Spleen (tissue), 13 donors: ENCODE measurements at places on chromosomes 13 and 19. TPM values are rescaled to one million over a fixed set of nuclear protein-coding genes. Genes with fewer than 3 reads are reported as not detected.

The CGB8 gene
- total RNA-seq = not detected

The GPATCH1 gene
- 7.6 TPM for total RNA-seq

The NAPSA gene
- 1.5 TPM for total RNA-seq

The NHLRC3 gene
- total RNA-seq = 22.6 TPM

- no peaks in the 10 kb centered on the region for H3K4me1 ChIP-seq
- no peak overlapping the region for H3K27ac ChIP-seq
- no peaks in the 10 kb centered on the region for H3K36me3 ChIP-seq
- H3K4me3 ChIP-seq = no peak overlapping the region
Observed at GRCh38 chr13:53121131-53121773, 92.6 kb downstream of the OLFM4 start.

DNA sequence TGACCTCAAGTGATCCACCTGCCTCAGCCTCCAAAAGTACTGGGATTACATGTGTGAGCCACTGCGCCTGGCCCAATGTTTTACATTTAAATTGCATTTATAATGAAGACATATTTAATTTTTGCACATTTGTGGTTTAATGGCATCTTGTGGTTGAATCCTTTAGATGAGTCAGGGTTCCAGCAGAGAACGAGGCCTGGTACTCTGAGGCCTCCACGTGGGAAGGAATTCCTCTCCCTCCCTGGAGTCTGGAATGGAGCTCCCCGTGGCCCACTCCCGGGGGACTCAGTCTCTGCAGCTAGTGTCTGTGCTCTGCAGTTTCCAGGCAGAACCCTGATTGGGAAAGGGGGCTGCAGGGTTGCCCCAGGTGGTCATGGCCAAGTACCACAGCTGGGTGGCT, 24.2 kb downstream of the ZFR2 start:
- no peak overlapping the region for H3K27ac ChIP-seq
- no peaks in the 10 kb centered on the region for H3K36me3 ChIP-seq
- H3K4me1 ChIP-seq = no peaks in the 10 kb centered on the region
- H3K27me3 ChIP-seq = peaks cover 7% of the 10 kb centered on the region
- no peak overlapping the region for H3K4me3 ChIP-seq

DNA sequence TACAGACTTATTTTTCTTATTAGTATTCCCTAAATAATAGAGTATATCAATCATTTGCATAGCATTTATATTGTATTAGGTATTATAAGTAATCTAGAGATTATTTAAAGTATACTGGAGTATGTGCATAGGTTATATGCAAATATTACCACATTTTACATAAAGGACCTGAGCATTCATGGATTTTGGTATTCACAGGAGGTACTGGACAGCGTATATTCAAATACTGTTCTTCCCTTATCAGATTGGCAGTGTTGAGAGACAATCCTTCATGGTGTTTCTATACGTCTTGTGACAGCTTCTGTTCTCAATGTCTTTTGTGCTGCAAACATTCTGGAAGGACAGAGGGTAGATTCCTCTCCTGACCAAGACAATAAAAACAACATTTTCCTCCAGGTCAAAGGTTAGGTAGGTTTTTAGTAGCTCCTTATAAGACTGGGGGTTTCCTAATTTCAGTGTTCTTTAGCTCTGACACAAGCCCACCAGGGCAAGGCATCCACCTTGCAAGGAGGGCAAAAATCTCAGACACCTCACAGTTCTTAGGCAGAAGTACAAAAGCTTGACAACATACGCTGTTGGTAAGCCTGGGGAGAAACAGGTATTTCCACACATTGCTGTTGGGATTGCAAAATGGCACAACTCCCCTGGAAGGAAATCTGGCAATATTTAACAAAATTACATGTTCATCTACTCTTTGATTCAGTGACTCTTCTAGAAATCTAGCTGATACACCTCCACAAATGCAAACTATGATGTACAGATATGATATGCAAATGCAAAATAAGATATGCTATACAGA, 20.6 kb upstream of the PCCA start:
- H3K27ac ChIP-seq = no peak overlapping the region
- no peak for DNase-seq
- no peaks in the 10 kb centered on the region for H3K4me1 ChIP-seq
- no peaks in the 10 kb centered on the region for H3K36me3 ChIP-seq
- no peak overlapping the region for H3K4me3 ChIP-seq
- H3K27me3 ChIP-seq = no peaks in the 10 kb centered on the region
